ENCODE measurements at places on chromosomes 12 and 14.

DNA sequence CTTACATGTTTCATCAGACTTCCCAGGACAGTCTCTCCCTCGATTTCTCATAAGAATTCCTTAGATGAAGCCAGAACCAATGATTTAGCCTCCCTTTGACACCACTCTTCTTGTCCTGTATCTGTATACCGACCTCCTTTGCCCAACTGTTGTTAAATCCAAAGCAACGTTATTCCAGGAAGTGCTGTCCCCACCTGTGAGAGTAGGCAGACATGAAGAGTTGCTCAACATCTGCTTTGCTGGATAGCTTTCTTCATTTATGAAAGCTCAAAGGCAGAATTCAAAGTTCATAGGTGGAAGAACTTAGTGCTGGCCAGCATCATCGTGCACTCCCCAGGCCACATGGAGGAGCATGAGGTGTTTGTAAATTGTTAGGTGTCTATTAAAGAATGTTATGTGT, 55.6 kb downstream of the GTF2A1 start:
- no peak for DNase-seq

DNA sequence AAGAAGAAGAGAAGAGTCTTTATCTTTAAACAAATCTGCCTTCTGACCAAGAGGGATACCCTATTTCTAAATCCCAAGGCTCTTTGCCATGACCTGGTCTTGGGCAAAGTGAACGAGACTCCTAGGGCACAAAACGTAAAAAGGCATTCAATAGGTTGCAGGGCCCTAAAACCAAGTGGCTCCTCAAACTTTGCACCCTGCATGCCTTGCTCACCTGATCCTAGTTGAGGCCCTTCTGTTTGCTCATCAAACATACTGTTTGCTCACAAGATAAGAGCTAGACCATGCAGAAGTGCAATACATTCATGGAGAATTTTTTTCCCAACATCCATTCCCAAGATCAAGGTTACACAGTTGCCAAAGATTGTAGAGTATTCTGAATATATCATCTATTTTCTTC, 7.9 kb upstream of the PRH1 start:
- DNase-seq, result no peak

DNA sequence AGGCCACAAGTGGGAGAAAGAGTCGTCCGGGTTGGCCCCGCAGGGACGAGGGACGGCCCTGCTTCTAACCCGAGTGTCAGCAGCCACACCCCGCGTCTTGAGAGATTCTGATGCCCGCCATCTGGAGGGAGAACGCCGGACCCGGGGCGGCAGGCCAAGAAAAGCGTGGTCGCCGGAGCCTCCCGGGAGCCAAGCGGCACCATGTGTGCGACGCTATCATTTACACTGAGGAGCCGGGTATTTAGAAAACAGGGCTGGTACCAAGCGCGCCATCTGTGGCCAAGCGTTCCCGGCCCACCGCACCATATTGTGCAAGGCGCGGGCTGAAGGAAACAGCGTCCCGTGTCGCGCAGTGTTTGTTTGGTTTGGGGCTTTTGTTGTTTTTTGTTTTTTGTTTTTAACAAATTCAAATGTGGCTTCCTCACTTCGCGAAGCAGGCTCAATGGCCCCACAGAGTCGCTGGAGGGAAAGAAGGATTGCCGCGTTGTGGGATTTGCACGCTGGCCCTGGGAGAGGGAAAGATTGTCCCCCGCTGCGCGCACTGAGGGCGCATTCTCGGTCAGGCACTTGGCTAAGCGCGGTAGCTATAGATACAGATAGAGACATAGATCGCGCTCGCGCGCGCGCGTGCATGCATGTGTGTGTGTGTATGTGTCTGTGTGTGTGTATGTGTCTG, 153.8 kb downstream of the BCL11B start:
- no peak for DNase-seq

GRCh38 chr12:114895827-114896226, 211.9 kb upstream of the TBX3 start:
- no peak for DNase-seq

- DNase-seq, result no peak
Measured at GRCh38 chr14:91484186-91484585, 25.9 kb downstream of the PPP4R3A start.

- no peak for DNase-seq
Measured at GRCh38 chr12:26715232-26715631, 117.8 kb downstream of the ITPR2 start.

- no peak for DNase-seq
Measured at GRCh38 chr12:113462998-113463745, 8.5 kb downstream of the LHX5 start.

GRCh38 chr12:12726555-12727093, 9.5 kb downstream of the CDKN1B start:
- no peak for DNase-seq

DNA sequence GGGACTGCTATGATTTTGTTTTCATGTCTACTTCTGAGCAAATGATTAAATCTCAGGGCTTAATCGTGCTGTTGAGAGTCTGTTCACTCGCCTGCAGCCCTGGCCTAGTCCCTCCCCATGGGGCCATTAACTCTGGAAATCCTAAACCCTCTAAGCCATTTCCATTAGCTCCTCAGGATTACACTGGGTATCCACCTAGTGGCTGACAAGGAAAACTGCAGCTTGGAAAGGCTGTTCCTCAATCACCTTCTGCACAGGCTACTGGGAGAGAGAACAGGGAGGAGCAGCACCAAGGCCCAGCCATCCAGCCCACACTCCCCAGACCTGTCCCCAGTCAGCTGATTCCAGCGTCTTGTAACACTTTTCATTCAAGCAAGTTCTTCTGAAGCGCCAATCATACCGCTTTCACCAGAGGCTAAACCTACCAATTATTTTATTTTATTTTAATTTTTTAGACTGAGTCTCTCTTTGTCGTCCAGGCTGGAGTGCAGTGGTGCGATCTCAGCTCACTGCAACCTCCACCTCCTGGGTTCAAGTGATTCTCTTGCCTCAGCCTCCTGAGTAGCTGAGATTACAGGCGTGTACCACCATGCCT, 48.7 kb downstream of the NEUROD4 start:
- DNase-seq, result no peak

DNA sequence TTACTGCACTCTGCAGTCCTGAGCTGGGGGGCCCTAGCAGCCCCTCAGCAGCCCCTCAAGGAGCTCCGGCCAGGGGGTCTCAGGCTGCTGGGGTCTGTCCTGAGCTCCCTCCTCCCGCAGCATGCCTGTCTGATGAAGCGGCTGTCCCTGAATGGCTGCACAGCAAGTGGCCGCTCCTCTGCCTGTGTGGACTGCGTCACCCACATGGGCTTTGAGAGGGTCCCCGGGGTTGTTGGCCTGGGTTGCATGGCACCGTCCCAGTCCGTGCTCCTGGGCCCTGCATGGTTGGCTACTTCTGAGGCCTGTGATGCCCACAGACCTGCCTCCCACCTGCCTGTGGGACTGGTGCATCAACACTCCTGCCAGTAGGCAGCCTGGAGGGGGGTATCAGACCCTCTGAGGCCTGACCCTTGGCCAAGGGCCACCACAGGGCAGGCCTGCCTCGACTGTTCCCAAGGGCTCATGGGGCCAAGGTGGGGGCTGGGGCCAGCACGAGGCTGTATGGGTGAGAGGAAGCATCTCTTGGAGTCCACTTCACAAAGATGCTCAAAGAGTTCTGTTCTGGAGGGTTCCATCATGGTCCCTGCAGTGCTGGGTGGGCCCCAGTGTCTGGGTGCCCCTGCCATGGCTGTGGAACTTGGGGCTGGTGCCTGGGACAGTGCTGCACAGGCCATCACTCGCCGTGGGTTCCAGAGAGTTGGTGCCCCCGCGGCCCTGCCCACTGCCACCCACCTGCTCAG, 12.2 kb downstream of the CEP170B start:
- no peak for DNase-seq

DNA sequence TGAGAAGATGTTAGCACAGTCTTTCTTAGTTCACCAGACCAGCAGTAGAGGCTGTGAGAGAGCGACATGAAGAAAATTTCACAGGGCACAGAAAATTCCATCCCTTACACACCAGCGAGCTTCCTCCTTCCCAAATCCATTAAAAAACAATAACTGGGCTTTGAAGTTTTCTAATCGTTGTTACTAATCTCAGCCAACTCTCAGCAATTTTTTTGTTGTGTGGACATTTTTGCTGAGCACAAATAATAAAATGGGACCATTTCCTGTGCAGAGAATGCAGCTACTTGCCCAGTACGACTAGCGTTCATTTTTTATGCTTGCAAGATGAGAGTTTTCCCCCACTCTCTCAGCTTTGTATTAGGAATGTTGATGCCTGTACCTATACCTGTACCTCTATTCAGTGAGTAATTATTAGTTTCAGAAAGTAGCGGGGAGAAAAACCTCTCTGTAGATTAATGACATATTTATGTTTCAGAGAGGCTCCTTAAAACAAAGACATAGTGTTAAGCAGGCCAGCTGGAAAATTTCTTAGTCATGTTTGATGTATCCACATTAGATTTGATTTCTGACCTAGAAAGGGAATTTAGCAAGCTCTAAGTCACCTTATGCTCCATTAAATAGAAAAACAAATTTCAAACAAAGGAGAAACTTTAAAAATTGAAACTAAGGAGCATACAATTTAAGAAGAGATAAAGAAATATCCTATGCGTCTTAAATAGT, 146.5 kb downstream of the SRGAP1 start:
- DNase-seq, result no peak

- DNase-seq, result no peak
Measured at GRCh38 chr12:109679501-109680263, 33.9 kb upstream of the FAM222A start.

- no peak for DNase-seq
Measured at GRCh38 chr12:63068857-63069442, 82.1 kb downstream of the AVPR1A start.

- DNase-seq, result no peak
Measured at GRCh38 chr14:49425921-49426320, 160.3 kb downstream of the RPS29 start.

DNA sequence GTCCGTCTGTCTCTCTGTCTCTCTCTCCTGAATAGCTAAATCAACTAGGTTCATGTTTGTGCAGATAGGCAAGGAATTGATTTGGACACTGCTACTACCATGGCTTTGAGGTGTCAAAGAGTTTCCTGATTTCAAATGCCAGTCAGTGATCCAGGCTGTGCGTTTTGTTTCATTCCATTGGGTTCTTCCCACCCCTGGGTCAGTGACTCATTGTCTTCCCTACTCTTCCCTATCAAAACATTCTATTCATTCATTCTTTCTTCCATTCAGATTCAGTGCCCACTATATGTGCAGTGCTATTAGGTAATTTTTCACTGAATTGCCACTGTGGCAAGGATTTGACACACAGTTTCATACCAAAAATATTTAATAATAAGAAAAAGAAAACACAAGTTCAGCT, 50.4 kb downstream of the RPH3A start:
- no peak for DNase-seq

- no peak for DNase-seq
Measured at GRCh38 chr14:51424041-51424440, 184.0 kb downstream of the TMX1 start.

DNA sequence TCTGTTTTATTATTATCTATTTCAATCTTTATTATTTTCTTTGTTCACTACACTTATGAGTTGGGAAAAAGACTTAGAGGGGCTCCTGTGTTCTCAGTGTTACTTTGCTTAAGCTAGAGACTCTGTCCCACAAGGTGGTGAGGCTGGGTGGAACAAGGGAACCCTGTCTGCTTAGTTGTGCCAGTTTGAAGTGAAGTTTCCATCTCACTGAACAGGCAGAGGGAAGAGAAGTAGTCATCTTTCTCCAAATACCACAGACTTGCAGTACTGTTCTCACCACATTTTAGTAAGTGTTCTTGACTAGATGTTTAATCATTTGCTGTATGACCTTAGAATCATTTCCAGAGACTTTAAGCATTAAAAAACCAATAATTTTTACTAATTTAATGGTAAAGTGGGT, 195.7 kb upstream of the NEDD1 start:
- no peak for DNase-seq

DNA sequence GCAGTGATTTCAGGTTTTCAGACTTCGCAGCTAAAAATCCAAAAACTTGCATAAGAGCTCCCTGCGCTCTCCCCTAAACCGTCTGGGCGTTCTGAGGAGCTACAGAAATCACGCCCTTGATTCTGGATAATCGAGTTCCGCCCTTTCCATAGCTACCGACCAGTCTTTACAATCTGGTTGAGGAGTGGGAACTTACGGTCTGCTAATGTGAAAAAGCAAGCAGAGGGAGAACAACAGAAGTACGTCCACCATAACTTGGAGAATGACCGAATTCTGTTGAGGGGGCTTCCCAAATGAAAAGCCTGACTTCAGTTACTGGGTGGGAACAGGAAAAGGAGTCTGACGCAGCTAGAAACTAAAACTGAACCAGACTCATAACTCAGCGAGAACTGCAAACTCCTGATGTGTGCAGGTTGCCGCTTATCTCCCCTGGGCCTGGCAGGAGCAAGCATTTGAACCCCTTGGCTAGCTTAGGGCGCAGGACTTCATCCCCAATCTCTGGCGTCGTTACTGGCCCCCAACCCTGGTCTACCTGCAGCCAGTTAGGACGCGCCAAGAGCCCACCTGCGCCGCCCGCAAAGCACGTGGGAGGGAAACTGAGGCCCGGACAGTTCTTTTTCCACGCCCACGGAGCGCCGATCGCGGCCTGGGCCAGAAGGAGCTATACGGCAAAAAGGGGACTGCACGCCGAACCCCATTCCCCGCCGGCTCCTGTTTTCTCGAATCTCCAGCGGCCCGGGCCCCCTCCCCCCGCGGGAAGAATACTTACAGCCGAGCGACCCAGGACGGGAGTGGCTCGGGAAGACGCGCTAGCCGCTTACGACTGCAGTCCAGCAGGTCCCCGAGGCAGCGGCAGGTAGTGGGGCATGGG, 838 bp downstream of the LRIG3 start:
- DNase-seq, result no peak

GRCh38 chr14:35299708-35300107, 7.5 kb downstream of the PSMA6 start:
- DNase-seq, result no peak

GRCh38 chr12:16946704-16947103, 340.7 kb upstream of the LMO3 start:
- DNase-seq, result no peak

DNA sequence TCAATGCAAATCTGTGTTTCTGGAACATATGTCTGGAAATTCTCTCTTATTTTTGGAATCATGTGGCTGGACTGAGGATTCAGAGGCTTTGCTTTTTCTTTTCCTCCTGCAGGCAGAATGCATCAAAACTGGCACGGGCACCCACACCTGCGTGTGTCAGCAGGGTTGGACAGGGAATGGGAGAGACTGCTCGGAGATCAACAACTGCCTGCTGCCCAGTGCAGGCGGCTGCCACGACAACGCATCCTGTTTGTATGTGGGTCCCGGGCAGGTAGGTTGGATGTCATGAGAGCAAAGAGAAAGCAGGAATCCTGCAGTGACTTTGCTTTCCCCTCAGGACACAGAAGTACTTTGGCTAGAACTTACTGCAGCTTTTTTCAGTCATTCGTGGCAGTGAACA, 90.3 kb downstream of the STAB2 start:
- no peak for DNase-seq

DNA sequence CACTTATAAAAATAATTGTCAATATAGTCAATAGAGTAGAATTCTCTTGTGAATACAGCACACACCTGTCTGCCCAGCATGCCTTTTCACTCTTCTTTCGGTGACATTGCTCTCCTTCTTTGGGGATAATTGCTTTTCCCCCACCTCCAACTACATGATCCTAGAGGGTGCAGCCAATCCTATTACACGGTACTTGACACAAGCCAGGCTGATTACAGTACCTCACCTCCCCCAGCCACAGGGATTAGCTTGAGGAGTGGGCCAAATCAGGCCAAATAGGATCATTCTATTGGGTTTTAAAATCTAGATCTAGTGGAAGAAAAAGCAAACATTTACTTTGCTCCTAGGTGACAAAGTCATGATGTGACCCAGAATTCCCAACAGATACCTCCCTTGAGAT, 16.8 kb upstream of the NFYB start:
- DNase-seq, result no peak

- no peak for DNase-seq
Measured at GRCh38 chr12:94807951-94808350, 157.6 kb upstream of the TMCC3 start.

- DNase-seq, result no peak
Measured at GRCh38 chr12:43501703-43502102, 50.3 kb downstream of the ADAMTS20 start.

All from activated T-cell treated with anti-CD3 and anti-CD28 coated beads for 4 hours (primary cell).